ENCODE measurements at places on chromosomes 5 and 9.

DNA sequence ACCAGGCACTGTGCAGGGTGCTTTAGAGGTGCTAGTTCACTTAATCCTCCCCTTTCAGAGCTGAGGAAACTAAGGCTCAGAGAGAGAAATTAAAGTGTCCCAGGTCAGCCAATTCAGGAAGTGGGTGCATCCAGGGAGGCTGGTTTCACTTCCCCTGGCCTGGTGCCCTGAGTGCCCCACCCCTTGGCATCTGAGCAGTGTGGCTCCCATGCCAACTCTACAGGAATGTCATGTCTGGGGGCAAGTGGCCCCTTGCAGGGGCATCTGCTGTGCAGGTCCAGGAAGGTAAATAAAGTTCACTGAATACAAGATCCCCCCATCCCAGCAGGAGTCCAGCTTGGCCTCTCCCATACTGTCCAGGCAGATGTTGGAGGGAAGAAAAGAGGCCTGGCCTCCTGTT is 4.4 kb upstream of the N4BP3 start:
- no peak for DNase-seq

GRCh38 chr9:123450098-123450770 is 94.2 kb downstream of the CRB2 start:
- no peak for DNase-seq

GRCh38 chr9:96249746-96250145 is 52.2 kb downstream of the HSD17B3 start:
- DNase-seq = no peak

- no peak for DNase-seq
Measured at GRCh38 chr9:9820436-9820835, 792.4 kb downstream of the PTPRD start.

DNA sequence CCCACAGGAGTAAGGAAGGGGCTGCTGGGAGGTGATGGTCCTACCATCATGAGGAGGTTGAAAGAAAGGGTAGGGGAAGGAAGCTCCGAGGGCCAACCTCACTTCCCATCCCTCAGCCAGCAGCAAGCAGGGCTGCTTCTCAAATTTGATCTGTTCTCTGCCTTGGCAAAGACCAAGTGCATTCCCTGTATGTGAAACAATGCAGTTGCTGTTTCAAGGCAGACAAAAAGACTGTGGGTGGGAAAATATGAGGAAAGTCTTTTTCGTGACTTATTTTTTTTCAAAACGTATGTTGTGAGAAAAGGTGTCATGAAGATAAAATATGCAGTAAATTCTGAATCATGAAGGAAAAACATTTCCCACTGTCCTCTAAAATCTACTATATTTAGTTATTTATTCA is 165.9 kb downstream of the ARSB start:
- no peak for DNase-seq

DNA sequence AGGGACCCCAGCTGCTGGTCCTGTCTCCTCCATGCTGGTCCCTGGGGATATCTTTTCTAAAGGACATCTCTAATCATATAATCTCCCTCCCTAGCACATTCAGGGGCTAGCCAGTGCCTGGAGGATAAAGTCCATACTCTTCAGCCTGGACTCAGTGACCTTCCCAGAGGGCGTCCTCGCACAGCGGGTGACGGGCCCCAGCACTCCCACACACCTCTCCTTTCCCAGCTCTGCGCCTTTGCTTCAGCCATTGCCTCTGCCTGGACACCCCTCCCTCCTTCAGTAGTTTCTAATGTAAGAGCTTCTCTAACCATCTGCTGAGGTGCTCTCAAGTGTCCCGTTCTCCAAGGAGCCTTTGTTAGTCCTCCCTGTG is 15.2 kb upstream of the TNIP1 start:
- DNase-seq = no peak

DNA sequence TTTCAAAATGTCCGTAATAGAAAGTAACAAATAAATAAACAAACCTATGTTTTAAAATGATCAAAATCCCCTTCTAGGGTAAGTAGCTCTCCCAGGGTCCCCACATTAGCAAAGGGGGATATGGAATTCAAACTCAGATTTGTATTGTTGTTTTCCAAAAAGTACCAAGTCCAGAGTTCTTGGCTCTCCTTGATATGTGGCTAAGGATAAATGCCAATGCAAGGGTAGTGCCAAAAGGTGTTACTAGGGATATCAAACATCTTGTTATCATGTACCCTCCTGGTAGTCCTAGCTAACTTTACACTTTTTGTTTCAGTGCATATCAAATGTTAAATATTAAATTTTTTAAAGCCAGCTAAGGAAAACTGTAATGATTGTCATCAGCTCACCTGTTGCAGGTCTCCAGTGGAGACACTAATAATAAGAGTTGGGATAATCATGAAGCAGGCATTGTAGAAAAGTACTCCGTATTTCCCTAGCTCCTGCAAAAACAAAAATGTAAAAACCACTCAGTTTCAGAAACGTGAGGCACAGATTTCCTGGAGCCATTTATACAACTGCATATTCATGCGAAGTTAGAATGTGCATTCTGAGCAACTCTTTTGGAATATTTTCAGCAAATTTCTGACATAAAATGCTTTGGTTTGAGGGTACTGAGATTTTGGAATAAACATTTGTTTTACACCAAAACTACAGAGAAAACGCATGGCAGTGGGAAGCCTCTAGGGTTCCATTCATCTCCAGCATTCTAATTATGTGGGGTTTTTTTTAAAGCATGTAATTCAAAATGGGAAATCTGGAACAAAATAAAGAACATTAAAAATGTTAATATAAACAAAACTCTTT is 39.8 kb downstream of the SLC35D2 start:
- DNase-seq = no peak

DNA sequence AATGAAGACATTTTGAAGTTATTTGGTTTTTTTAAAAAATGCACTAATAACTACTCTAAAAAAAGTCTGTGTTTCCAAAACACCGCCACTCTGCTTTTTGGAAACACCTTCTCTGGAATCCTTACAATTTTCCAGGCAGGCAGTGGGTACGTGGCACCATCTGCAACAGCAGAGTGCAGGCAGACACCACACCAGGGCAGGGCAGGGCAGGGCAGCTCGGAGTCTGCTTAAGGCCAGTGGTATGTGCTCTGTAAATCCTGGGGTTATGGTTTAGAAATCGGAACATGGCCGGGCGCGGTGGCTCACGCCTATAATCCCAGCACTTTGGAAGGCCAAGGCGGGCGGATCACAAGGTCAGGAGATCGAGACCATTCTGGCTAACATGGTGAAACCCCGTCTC is 97.6 kb downstream of the TLE1 start:
- DNase-seq = no peak

DNA sequence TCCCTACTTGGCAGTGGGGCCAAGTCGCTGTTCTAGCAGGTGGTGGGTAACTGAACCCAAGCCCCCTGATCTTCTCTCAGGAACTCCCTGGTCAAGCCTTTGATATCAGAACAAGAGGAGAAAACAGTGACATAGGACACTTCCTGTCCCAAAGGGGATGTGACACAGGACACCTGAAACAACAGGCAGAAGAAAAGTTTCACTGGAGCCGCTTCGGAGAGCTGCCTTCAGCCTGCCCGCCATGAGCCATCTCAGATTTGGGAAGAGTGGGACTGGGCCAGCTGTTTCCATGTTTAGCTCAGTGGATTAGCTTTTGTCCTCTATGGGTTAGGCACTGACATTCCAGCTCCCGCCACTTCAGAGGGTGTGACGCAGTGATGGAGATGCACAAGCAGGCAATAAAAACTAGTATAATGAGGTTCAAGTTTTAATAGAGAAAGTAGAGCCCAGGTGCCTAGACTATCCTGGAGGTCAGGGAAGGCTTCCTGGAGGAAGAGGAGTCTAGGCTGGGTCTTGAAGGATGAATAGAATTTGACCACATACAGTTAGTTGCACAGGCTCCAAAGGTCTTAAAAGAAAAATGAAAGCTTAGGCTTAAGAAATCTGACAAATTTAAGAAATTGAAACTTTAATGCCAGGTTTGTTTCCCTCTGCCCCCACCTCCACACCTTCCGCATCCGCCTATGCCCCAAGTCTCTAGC is 104.1 kb upstream of the SPRY4 start:
- DNase-seq = no peak

GRCh38 chr9:23858234-23858633 is 32.2 kb upstream of the ELAVL2 start:
- no peak for DNase-seq

DNA sequence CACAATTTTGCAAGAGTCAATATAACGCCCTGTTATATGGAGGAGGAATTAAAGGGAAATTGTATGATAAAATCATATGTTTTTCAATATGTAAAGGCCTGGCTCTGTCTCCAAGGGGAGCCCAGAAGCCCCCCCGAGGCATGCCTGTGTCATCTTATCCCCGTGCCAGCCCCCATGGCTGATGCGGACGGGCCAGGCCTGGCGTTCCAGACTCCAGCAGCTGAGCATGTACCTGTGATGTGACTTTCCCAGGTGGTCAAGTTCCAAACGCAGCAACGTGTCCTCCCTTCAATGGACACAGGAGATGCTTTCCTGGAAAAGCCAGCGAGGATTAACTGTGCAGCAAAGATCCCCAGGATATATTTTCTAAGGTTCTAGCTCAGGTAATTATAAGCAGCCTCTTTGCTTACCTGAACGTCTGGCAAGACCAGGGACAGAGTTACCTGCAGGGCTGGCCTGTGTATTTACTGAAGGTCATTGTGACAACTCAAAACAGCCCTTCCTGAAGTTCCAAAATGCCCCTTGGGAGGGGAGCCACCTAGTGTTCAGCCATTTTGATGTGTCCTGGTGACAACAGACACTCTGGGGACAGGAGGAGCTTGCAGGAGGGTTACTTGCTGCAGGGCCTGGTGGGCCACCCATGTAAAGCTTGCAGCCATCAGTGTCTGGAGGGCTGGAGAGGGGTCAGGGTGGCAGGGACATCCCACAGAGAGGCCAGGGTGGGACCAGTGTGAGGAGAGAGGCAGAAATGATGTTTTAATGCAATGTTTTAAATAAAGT is 53.3 kb upstream of the RNU6ATAC start:
- no peak for DNase-seq

DNA sequence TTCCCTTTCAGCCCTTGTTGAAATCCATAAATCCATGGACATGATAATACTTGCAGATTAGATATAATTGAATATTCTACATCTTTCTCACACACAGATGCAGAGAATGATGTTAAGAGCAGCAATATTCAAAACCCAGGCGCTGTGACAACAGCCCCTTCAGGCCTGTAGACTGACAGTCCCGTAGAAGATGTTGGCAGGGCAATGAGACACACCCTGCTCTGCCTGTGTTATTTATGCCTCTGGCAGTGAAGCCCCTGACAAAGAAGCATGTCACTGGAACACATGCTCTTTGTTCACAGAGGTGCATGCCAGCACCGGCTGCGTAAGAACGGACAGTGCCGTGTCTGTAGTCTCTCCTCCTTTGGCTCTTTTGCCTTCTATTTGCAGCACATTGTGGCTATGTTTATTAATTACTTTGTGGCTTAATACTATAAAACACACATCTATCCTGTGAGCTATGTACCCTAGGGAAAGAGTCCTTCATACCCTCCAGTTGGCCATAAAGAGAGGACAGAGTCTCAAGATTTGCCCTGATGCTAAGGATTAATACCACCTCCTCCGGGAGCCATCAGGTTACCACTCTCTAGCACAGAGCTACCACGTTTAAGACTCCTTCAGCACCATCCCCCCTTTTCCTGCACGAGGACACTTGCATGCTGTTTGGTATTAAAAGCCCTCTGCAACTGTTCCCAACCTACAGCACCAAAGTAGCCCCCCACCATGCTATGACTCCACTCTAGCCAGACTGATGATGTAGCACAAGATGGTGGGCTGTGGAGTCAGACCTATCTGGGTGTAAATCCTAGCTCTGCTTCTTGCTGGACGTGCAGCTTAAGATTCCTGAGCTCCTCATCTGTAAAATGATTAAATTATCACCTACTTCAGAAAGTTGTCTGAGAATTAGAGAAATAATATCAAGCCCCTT is 2.0 kb upstream of the ANP32B start:
- DNase-seq = no peak

GRCh38 chr5:67381236-67381880 is 184.8 kb upstream of the CD180 start:
- no peak for DNase-seq

DNA sequence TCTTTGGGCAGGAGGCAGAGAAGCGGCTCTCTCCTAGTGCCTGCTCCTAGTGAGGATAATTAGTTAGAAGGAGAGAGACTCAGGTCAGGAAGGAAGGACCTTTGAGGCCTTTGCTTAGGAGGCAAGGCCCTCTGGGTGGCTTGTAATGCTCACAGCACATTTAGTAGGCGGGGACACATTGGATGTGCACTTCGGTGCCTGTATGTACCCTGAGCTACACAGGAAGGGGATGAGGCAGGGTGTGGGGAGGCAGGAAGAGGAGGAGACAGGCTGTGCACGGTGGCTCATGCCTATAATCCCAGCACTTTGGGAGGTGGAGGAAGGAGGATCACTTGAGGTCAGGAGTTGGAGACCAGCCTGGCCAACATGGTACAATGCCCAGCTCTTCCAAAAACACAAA is 7.2 kb upstream of the LCN2 start:
- no peak for DNase-seq

- no peak for DNase-seq
Measured at GRCh38 chr9:93130861-93131481, 3.1 kb downstream of the NINJ1 start.

DNA sequence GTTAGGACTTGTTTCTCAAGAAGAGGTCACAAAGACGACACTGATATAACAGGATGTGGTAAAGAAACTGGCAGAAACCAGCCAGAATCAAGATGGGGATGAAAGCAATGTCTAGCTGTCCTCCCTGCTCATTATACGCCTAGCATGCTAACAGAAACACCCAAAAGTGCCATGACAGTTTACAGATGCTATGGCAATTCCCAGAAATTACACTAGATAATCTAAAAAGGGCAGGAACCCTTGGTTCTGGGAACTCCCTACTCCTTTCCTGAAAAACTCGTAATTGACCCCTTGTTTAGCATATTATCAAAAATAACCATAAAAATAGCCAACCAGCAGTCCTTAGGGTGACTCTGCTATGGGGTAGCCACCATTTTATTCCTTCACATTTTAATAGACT is 10.9 kb upstream of the MRPS30 start:
- DNase-seq = no peak

DNA sequence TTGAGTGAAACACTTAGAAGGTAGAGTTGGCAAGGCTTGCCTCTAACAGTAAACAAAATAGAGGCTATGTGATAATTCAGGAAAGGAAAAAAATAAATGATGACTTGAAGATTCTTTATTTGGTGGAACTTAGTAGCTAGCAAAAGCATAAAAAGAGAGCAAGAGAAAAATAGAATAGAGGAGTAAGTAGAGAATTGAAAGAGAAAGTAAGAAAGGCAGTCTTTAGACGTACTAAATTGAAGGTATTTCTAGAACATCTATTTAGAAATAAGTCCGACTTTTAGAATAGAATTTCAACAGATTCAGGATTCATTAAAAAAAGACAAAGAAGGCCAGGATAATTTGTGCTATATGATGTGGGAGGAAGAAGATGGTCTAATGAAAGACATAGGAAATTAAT is 128.1 kb upstream of the MINAR2 start:
- no peak for DNase-seq

GRCh38 chr9:113624721-113625120 is 161.2 kb downstream of the RGS3 start:
- no peak for DNase-seq

GRCh38 chr5:154046486-154046885 is 7.7 kb downstream of the MFAP3 start:
- DNase-seq = no peak

All from AG04449 (cell line).